ENCODE measurements at places on chromosomes 16 and 17. TPM values are rescaled to one million over a fixed set of nuclear protein-coding genes. Genes with fewer than 3 reads are reported as not detected.

DNA sequence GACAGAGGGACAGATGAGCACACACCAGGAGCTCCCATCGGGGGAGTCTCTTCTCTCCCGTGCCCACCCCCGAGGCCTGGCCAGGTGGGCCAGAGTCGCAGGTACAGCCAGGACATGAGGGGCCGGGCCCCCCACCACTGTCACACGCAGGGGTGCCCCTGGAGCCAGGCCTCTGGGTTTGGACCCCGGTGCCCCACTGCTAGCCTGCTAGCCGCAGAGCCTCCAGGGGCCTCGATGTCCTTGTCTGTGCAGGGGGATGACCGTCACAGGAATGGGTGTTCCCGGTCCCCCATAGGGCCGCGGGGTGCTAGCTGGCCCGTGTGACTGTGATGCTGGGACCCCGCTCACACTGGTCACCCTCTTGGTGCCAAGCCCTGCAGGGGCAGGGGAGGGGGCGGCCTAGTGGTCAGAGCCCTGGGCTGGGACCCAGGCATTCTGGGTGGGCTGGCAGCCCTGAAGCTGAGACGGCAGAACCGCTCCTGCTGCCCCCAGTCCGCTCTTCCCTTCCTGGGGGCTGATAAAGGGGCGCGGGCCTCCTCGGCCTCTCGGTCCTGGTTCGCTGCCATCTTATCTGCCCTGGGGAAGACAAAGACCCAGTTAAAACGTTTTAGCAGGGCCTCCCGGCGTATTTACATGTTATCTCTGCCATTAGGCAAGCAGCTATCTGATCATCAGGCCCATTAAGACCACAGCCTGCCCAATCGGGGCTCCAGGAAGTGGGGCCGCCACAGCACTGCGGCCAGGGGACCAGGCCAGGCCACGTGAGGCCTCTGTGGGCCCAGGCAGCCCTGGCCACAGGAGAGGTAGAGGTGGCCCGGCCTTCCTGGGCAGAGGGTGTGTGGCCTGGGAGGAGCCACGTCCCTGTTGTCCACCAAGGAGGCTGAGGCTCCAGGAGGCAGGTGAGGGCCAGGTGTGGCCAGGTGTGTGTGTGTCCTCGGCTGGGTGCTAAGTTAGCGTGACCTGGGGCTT, 57.2 kb upstream of the ZC3H18 start:
- no peak overlapping the region for H3K27ac ChIP-seq
- DNase-seq: no peak
- peaks cover 6% of the 10 kb centered on the region for H3K36me3 ChIP-seq
- no peak overlapping the region for H3K4me3 ChIP-seq
- no peaks in the 10 kb centered on the region for H3K27me3 ChIP-seq
- H3K4me1 ChIP-seq: no peaks in the 10 kb centered on the region

Gene TNP2
- not detected for total RNA-seq

Gene EXOC3L1
- not detected for total RNA-seq

DNA sequence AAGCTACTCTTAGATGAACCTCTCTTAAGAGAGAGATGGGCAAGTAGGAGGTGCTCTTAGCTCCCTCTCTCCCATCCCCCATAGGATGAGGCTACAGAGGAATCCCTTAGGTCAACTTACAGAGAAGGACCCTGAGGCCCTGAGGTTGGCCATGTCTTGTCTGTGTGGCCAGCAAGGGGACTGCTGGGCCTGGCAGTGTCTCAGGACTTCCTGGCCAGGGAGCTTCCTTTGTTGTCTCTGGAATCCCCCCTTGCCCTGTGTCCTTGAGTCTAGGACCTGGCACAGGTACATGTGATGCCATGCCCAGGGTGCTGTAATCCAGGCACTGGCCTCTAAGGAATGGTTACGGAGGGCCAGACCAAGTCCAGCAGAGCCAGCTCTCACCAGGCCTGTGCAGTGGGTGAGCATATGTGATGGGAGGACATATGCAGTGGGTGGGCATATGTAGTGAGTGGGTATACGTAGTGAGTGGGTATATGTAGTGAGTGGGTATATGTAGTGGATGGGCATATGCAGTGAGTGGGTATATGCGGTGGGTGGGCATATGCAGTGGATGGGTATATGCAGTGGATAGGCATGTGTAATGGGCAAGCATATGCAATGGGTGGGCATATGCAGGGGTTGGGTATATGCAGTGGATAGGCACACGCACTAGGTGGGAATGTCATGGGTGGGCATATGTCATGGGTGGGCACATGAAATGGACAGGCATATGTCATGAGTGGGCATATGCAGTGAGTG, 20.3 kb upstream of the PECAM1 start:
- no peaks in the 10 kb centered on the region for H3K27me3 ChIP-seq
- no peak overlapping the region for H3K27ac ChIP-seq
- H3K36me3 ChIP-seq: no peaks in the 10 kb centered on the region
- DNase-seq: no peak

GRCh38 chr17:78019367-78019975, 61.0 kb downstream of the TNRC6C start:
- peaks cover 5% of the 10 kb centered on the region for H3K4me1 ChIP-seq
- no peaks in the 10 kb centered on the region for H3K27me3 ChIP-seq
- DNase-seq: peak; percentile 46
- H3K27ac ChIP-seq: no peak overlapping the region
- peaks cover 7% of the 10 kb centered on the region for H3K36me3 ChIP-seq
- no peak overlapping the region for H3K4me3 ChIP-seq

DNA sequence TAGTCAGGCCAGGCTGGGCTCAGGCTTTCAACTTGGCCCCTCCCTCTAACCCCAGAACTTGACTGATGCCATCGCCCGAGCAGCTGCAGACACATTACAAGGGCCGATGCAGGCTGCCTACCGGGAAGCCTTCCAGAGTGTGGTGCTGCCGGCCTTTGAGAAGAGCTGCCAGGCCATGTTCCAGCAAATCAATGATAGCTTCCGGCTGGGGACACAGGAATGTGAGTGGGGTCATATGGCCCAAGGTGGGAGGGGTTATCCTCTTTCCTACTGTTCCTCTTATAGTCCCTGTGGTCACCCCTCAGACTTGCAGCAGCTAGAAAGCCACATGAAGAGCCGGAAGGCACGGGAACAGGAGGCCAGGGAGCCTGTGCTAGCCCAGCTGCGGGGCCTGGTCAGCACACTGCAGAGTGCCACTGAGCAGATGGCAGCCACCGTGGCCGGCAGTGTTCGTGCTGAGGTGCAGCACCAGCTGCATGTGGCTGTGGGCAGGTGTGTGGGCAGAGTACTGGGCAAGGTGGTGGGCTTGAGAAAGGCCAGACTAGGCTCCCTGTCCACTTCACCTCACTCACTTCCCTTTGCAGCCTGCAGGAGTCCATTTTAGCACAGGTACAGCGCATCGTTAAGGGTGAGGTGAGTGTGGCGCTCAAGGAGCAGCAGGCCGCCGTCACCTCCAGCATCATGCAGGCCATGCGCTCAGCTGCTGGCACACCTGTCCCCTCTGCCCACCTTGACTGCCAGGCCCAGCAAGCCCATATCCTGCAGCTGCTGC, 2.1 kb upstream of the NRN1L start:
- peaks cover 17% of the 10 kb centered on the region for H3K4me1 ChIP-seq
- H3K36me3 ChIP-seq: peaks cover 59% of the 10 kb centered on the region
- no peak overlapping the region for H3K4me3 ChIP-seq
- H3K27ac ChIP-seq: peak overlapping the region; percentile 72

GRCh38 chr16:67137605-67138004, 13.2 kb downstream of the B3GNT9 start:
- DNase-seq: no peak
- H3K4me3 ChIP-seq: no peak overlapping the region
- H3K27ac ChIP-seq: no peak overlapping the region
- H3K27me3 ChIP-seq: no peaks in the 10 kb centered on the region
- no peaks in the 10 kb centered on the region for H3K4me1 ChIP-seq
- peaks cover 82% of the 10 kb centered on the region for H3K36me3 ChIP-seq

DNA sequence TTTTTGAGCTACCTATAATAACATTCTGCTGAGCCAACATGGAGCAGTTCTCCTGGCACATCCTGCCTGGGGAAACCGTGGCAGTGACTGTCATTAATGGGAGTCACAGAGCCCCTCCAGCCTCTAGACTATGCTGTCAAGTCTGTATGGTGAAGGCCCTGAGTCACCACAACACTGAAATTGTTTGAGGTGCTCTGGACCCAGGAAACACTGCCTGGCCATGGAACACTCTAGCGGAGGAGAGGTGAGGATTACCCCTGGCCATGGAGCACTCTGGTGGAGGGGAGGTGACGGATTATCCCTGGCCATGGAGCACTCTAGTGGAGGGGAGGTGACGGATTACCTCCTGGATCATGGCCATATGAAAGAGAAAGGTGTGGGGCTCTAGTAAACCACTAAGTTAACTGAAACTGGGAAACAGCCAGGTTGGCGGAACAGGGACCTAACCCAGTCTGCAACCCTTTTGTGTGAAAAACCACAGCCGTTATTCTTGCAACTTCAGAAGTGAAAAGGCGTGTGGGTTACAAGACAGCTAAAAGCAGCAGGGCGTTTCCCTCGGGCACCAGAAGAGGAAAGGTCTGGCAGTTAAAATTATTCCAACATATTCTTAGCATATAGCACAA, 156.7 kb downstream of the KCNJ12 start:
- H3K27ac ChIP-seq: no peak overlapping the region
- no peaks in the 10 kb centered on the region for H3K27me3 ChIP-seq
- no peaks in the 10 kb centered on the region for H3K4me1 ChIP-seq
- no peak overlapping the region for H3K4me3 ChIP-seq
- no peak for DNase-seq

GRCh38 chr17:2023256-2023655, 1.9 kb downstream of the RTN4RL1 start:
- no peaks in the 10 kb centered on the region for H3K27me3 ChIP-seq
- no peaks in the 10 kb centered on the region for H3K36me3 ChIP-seq
- peak overlapping the region; percentile 78 for H3K4me3 ChIP-seq
- H3K4me1 ChIP-seq: peaks cover 11% of the 10 kb centered on the region
- no peak overlapping the region for H3K27ac ChIP-seq
- DNase-seq: no peak

DNA sequence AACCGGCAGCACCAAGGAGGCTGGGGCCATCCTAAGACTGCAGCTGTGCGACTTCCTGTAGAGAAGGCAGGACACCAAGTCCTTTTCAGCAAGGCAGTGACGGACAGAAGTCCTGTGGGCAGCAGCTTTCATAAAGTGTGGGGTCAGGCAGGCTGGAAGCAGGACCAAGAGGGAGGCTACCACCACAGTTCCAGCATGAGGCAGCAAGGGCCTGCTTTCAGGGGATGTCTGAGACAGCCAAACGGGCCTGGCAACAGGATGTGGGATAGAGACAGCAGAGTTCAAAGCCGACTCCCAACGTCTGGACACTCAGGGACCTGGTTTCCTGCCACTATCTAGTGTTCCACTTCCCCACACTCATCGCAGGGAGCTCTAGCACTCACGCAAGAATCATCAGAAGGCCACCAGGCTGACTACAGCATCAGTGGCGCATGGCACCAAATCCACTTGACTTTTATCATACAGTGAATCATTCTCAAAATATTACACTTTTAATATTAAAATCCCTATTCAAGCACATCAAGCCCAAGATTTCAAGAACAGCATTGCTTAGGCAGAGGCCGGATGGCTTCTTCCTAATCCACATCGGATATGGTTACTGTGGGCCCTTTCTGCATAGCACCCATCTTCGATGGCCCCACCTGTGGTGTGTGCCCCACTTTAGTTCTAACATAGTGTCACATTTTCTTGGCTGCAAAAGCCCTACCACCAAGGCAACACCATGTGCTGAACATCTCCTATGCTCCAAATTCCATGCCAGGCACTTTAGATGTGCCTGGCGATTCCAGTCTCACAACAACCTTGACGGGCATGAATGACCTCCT, 5.2 kb downstream of the USP7 start:
- no peak for DNase-seq
- peaks cover 5% of the 10 kb centered on the region for H3K36me3 ChIP-seq
- no peak overlapping the region for H3K4me3 ChIP-seq
- no peaks in the 10 kb centered on the region for H3K27me3 ChIP-seq
- peaks cover 51% of the 10 kb centered on the region for H3K4me1 ChIP-seq
- H3K27ac ChIP-seq: peak overlapping the region; percentile 23

- H3K4me3 ChIP-seq: no peak overlapping the region
- no peak overlapping the region for H3K27ac ChIP-seq
- H3K36me3 ChIP-seq: peaks cover 89% of the 10 kb centered on the region
- H3K27me3 ChIP-seq: no peaks in the 10 kb centered on the region
These were observed 10.9 kb downstream of the FLII start for GRCh38 chr17:18247613-18248001.

- H3K4me3 ChIP-seq: peak overlapping the region; percentile 54
- no peaks in the 10 kb centered on the region for H3K27me3 ChIP-seq
- peak overlapping the region; percentile 77 for H3K27ac ChIP-seq
- H3K4me1 ChIP-seq: peaks cover 21% of the 10 kb centered on the region
These were observed 60.4 kb downstream of the PIPOX start for GRCh38 chr17:29103341-29103740.

DNA sequence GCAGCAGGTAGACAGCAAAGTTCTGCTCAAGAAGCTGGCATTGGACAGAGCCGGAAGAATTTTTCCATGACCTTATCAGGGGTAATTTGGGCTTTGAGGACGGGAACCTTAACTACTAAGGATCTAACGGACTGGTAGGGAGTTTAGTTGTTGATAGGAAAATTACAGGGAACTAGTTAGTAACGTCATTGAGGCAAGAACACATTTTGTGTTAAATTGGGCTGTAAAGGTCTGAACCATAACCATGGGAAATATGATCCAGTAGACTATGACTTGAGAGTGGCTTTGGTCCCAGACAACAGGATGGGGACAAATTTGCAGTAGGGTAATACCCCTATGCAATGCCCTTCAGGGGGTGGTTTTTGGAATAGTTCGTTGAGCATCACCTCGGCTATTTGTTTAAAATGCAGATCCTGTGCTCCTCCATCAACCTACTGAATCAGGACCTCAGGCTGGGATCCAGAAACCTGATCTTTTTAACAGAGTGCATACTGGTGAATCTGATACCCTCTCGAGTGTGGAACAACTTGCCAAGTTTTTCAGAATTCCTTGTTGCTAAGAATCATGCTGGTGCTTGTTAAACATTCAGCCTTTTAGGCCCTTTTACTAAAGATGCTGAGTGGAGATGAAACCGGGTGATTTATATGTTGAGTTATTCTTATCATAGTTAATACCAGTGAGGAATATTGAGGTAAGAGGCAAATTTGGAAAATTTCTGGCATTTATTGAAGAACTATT, 255.1 kb downstream of the MAP2K6 start:
- H3K36me3 ChIP-seq: no peaks in the 10 kb centered on the region
- no peaks in the 10 kb centered on the region for H3K4me1 ChIP-seq
- H3K27me3 ChIP-seq: no peaks in the 10 kb centered on the region
- DNase-seq: no peak
- H3K4me3 ChIP-seq: no peak overlapping the region

Measured in MCF 10A (cell line).